AG20443 (cell line): ENCODE measurements at places on chromosomes 1 and 21.

DNA sequence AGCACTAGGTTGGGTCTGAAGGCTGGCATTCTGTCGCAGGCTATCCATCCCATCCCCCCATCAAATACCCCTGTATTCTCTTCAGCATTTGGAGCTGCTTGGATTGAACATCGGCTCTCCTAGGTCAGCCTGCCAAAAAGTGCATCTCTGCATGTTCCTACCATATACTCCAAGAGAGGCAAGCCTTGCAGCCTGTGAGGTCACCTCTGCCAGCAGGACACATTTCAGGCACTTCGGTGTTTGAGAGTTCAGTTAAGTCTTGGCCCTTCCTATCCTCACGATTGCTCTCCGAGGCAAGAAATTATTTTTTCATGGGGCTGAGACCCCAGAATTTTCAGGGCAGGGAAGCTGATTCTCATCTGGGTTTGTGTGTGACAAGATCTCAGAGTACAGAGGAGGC lies 2.6 kb downstream of the GPR25 start:
- DNase-seq: no peak

GRCh38 chr1:205915354-205915990 lies 27.8 kb downstream of the SLC26A9 start:
- DNase-seq: no peak

DNA sequence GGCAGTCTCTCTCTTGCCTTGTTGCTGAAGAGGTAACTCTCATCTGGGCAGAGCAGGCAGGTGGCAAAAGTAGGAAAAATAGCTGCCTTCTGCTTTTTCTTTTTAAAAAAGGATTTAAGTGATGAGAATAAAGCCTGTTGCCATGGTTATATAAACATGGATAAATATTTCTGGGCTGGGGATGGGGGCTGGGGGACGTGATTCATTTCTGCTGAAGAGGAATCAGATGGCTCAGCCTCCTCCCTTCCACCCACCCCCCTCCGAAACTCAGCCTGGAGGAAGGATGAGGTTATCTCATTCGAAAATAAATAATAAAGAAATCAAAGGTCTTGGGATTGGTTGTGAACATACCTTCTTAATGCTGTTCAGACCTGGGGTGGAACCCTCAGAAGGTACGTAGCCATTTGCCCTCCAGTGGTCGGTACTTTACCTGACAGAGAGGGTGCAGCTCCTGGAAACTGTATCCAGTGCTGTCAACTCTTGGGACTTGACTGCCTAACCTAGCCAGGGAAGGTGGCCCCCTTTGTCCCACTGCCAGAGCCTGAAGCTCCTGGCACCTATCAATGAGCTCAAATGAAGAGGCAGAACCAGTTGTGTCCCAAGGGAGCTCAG lies 3.8 kb upstream of the INKA2 start:
- no peak for DNase-seq

DNA sequence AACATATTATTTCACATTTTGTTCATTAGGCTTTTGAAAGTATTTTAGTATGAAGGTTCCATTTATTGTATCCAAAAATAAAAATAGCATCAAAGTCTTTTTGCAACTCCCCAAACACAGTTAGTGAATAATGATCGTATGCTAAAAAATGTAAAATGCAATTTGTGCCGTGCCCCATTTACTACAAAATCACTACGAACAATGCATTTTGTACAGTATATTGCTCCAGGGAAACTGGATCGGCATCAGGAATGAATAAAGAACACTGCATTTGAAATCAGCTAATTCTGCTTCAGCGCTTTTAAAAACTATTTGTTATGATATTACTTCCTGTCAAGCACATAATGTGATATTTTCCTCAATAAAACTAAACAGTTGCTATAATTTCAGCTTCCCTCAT lies 547.8 kb downstream of the DPYD start:
- no peak for DNase-seq

DNA sequence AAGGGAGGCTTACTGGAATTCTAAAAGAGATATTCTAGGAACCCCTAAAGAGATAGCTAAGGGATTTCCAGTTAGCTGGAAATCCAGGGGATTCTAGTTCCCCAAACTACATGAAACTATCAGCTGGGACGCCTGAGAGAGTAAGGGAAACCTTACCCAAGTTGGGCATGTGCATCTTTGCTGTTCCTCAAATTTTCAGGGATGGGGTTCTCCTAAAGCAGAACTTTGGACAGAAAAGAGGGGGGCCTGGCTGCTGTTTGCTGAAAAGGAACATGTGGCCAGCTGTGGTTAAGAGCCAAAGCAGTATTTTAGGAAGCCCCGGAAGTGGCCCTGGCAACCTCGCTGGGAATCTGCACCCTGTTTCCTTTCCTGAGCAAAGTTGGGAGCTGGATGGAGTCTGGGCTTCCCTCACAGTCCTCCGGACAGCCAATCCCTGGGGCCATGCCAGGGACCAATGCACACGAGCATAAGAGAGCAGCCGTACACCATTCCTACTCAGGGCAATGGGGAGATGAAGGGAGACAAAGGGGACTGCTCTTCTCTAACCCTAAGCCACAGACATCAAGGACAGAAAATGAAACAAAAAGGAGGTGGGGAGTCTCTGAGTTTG lies 154.3 kb downstream of the PLXNA2 start:
- peak; percentile 47 for DNase-seq

DNA sequence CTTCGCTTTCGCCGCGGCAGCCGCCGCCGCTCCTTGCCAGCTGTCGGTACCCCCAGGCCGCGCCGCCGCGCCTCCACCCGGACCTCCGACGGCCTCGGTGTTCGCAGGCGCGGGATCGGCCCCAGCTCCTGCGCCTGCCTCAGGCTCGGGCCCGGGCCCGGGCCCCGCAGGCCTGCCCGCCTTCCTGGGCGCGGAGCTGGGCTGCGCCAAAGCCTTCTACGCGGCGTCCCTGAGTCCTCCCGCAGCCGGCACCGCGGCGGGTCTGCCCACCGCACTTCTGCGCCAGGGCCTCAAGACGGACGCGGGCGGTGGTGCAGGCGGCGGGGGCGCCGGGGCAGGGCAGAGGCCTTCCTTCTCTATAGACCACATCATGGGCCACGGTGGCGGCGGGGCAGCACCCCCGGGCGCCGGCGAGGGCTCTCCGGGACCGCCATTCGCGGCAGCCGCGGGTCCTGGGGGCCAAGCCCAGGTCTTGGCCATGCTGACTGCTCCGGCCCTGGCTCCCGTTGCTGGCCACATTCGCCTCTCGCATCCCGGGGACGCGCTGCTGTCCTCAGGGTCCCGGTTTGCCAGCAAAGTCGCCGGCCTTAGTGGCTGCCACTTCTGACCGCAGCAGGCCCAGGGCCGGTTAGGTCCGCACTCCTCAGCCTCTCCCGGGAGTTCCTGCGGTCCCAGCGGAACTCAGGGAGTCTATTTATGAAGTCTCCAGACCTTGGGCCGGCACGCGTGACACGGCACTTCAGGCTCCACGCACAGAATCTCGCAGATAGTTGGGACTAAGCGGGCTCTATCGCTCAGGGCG lies 1.4 kb downstream of the FOXD2 start:
- no peak for DNase-seq

DNA sequence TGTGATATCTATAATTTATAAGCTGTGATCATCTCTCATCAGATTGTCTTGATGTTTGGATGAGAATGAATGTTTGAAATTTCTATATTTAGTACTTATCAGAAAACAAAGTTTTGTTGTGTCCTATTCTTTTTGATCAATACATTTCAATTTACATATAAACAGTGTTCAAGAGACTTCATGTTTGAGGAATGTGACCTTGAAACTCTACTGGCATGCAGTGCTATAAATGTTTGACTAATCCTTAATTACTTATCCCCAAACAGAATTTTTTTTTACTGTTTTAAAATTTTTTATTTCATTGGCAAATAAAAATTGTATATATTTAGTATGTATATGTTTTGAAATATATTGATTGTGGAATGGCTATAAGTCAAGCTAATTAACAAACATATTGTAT lies 1.5 kb upstream of the PRKAA2 start:
- DNase-seq: no peak

- peak; percentile 71 for DNase-seq
These were observed 149.0 kb downstream of the IGSF21 start for GRCh38 chr1:18256282-18257235.

DNA sequence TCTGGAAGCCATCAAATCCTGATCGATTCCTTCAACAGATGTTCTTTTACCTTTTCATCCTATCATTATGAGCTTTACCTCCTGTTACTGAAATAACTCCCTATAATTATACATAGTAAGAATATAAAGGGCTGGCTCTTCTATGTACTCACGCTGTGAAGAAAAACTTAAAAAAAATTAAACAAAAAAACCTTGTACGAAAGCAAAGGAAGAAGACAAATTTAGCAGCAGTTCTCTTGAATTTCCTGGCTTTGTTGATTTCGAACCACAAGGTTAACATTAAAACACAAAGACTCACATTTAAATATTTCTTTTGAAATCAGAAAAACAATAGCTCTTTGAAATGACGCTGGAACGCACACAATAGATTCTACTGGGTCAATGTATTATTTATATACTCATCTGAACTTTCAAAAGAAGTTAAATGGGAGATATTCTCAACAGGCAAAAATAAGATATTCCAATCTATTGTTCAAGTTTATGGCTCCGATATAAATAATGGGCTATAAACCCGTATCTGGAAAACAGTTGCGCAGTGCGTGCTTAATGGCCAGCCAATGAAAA lies 13.6 kb upstream of the SPEN start:
- DNase-seq: peak; percentile 75

- DNase-seq: no peak
These were observed 295.3 kb downstream of the PTPRU start for GRCh38 chr1:29531596-29531995.

GRCh38 chr1:229570305-229570704 lies 11.8 kb upstream of the ABCB10 start:
- DNase-seq: no peak

- DNase-seq: no peak
These were observed 63.9 kb downstream of the URB2 start for GRCh38 chr1:229689904-229690303.

DNA sequence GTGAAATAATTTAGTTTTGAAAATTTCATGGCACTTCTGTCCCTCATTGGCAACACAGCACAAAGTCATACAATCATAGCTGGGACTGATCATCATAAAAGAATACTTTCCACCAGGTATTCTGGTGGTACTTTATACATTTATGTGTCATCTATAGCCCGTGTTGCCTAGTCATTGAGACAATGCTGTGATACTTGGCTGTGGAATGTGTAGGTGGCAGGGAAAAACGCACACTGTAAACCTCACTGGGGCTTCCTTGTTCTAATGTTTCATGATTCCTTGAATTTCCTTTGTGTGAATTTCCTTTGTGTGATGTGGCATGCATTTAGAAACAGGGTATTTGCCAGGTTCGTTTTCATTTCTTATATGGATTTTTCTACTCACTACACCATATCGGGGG lies 118.3 kb downstream of the FMN2 start:
- DNase-seq: no peak

DNA sequence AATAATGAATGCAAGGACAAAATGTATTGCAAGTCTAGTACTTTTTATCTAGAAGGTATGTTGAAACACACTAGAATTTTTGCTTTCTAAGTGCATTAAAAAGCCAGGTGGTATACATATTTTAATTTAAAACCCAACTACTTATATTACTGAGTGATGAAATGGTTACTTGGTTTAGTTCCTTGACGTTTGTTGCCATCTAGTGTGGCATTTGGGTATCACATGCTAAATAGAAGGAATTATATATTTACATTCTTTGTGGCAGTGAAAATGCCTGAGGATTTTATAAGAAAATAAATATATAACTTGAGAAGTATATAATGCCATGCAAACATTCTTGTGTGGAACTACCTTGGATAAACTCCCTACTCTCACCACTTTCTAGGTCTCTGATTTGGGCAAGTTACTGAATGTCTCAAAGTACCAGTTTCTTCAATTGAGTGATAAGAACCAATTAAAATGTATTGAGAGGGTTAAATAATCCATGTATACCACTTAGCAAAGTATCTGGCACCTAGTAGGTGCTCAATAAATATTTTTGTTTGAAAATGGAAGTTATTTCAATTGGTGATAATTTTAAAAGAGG lies 69.6 kb downstream of the SDCCAG8 start:
- DNase-seq: peak; percentile 43

DNA sequence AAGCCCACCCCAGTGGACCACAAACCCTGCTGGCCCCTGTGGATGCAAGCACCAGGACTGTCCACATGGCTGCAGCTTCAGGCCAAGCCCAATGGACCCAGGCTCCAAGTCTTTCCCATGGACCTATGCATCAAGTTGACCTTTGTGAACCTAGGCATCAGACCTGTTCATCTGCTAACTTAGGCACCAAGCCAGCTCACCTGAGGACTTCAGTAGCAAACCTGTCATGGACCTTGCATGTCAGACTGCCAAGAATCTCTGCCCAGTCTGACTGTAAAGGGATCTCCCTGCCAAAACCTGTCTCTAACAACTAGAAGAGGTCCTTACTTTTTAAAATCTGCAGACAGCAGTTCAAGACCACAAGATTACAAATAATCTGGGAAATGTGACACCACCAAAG lies 37.8 kb downstream of the FMO3 start:
- DNase-seq: no peak
